G401 (cell line): ENCODE measurements at places on chromosomes 1 and 21.

DNA sequence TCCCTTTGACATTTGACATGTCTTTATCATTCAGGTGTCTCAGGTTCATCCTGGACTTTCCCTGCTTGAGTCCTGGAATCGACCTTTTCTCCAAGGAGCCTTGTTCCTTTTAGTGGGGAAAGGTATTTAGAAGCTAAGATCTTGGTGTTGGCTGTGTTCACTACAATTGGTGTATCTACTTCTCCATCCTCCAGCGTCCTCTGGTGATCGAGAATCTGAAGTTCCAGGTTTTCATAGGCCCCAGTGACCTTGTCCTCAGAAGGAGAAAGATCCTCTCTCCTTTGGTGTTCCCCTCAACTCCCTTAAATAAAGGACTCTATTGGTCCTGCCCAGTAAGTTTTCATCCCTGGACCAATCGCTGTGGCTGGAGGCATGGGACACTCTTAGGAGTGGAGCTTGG, 22.1 kb downstream of the MROH7 start:
- DNase-seq, result no peak

DNA sequence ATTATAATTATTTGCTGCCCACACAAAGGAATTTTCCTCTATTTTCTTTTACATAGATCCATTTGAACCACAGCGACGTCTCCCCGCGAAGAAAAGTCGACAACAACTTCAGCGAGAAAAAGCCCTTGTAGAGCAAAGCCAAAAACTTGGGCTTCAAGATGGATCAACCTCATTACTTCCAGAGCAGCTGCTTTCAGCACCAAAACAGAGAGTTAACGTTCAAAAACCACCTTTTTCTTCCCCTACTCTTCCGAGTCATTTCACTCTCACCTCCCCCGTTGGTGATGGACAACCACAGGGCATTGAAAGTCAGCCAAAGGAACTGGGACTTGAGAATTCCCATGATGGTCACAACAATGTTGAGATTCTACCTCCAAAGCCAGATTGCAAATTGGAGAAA, 7.2 kb downstream of the GORAB start:
- DNase-seq, result no peak

GRCh38 chr1:116765962-116766361, 11.7 kb downstream of the CD2 start:
- no peak for DNase-seq

DNA sequence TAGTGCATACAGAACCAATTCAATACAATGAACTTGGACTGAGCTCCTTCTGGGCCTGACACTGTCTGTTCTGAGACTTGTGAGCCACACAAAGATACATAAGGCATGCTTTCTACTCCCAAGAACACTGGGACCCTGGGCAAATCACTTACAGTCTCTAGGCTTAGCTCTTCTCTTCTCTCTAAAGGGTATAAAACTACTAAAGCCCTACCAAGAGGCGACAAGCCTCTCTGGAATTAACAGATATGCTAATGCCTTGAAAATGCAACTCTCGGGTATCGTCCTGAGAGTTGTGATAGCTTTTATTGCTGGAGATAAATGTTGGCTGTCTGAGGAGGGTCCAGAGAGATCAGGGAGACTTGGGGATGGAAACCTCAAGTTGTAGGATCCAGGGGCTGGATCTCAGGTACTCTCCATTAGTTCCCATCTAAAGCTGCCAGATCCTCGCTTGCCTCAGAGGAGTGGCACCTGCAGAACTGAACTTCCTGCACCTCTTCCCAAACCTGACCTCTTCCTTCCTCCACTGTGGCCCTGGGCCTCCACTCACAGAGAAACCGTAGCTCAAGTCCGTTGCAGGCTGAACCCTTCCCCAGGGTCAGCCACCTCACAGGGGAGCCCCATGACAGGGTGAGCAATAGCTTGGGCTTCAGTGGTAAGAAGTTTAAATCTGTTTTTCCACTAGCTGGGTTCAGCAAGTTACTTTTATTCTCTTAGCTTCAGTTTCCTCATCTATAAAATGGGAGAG, 11.5 kb upstream of the CFAP45 start:
- DNase-seq, result no peak

DNA sequence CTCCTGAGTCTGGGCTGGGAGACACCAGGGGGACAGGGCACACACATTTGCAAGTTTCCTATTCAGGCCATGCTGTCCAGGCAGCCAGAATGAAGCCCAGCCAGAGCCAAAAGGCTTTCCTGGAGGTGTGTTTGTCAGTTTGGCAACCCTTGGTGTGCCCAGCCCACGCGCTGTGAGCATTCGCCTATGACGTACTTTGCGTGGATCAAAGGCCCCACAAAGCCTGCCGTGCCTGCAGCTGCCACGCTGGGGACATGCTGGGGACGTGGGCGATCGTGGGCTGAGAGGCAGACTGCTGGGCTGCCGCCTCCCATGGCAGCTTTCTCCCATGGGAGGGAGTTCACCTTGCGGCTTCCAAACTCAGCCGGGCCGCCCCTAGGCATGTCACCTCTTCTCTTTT, 57.5 kb downstream of the CD247 start:
- DNase-seq, result no peak

GRCh38 chr1:206794294-206794908, 22.1 kb upstream of the IL10 start:
- DNase-seq, result no peak

- no peak for DNase-seq
These were observed 52.1 kb downstream of the COL6A1 start for GRCh38 chr21:46033410-46034400.

DNA sequence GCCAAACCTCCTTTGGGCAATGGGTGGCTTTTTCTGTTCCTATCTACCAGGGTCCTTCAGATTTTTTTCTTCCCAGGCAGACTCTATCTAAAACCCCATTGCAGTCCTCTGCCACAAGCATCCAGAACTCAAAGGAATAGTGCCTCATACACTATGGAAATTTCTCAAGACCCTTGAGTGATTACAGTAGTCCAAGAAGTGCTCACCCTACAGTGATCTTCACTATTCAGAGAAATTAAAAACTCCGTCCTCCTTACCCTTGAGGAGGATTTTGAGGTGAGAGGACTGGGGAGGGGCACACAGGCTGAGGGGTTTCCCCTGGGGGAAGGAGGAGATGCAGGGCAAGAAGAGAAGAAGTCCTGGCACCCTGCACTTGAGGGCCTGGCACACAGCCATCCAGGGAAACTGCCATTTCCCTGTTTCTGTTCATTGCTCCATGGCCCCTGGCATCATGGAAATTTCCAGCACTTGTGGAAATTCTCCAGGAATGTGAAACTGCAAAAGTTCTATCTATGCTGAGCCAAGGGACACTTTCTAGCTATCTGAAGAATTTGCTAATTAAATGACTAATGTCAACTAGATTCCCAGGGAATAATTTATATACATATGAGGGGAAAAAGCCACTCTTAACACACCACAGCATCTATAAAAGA, 102.5 kb upstream of the ATP1B1 start:
- DNase-seq, result no peak

- DNase-seq, result no peak
These were observed 102.7 kb upstream of the DPH5 start for GRCh38 chr1:101128211-101128727.

GRCh38 chr1:165544996-165545395, 1.2 kb downstream of the LRRC52 start:
- no peak for DNase-seq

DNA sequence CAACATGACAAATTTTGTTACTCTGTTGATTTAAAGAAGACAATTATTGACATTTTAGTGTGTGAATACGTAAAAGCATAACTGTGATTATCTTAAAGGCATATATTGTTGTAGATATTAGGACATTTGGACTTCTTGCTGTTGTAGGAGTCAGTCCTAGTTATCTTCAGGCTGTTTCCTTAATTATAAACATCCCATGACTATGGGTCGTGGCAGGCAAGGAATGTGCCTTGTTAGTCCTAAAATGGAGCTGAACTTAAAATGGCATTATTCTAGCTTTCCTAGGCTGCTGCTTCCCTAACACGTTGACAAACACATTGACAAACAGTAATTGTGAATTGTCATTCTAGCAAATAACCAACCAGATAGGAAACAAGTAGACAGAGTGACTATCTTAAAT, 4.4 kb upstream of the MPZL1 start:
- no peak for DNase-seq

DNA sequence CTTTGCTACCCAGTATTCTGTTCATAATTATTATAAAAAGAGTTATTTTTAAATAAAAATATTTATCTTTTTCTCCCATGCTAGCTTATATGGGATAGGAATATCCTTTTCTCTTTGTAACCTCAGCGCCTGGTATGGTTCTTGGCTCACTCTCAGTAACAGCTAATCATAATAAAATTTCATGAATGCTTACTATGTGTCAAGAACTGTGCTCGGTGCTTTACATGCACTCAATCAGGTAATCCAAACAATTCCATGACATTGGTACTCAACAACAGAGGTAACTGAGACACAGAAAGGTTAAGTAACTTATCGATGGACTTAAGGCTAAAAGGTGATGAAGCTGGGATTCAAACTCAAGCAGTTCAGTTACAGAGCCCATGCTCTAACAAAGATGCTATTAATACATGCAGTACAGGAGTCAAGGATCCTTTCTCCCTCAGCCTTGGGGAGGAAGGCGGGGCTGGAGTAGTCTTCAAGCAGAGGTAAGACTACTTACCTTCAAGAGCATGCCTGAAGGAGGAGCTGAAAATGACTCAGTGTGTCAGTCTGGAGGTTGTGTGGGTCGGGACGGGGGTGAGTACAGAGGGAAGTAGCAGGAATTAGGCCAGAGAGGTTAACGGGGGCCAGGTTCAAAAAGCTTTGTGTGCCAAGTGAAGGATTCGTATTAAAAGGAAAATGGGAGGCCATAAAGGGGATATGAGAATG, 73.4 kb downstream of the PLPPR5 start:
- DNase-seq, result no peak

DNA sequence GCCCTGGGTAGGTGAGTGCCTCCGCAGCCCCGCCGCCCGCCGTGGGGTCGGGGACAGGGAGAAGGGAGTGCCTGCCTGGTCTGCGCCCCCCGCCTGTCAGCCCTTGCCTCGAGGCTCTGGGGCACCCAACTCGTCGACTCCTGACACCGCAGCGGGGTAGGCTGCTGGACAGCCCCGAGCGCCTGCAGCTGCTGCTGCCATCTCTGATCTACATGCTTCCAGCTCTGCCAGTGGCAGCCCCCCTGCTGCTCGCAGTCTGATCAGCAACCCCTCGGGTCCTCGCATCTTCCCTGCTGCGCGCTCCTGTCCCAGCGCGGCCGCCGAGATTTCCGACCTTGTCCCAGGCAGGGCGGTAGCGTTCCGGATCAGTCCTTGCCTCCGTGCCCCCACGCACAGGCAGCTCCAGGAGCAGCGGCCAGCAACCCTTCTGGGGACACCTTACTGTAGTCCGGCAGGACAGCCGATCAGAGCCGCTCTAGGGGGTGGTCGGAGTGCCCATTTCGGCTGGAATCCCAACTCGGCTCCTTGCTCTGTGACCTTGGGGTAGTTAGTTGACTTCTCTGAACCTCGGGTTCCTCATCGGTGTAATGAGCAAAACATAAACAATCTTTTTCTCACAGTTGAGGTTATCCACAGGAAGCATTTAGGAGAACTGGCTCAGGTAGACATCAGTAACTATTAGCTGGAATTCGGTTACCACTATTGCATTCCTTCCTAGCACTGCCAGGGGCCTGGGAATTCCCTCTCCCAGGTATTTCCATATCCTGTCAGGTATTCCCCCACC, 540 bp downstream of the BCAN start:
- no peak for DNase-seq

DNA sequence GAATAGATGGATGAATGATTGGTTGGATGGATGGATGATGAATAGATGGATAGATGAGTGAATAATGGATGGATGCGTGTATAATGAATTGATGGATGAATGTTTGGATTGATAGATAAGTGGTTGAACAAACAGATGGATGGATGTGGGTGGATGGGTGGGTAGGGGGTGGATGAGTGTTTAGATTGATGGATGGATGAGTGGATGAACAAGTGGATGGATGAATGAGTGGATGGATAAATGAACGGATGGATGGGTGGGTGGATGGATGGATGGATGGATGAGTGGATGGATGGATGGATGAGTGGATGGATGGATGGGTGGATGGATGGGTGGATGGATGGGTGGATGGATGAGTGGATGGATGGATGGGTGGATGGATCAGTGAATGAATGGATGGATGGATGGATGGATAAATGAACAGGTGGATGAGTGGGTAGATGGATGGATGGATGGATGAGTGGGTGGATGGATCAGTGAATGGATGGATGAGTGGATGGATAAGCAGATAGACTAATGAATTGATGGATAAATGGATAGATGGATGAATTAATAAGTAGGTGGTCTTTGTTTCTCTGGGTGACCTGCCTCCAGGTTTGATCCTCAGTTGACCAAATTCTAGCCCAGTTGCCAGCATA, 64.3 kb downstream of the SPSB1 start:
- DNase-seq, result no peak
